ENCODE measurements at places on chromosomes 16 and 17.

DNA sequence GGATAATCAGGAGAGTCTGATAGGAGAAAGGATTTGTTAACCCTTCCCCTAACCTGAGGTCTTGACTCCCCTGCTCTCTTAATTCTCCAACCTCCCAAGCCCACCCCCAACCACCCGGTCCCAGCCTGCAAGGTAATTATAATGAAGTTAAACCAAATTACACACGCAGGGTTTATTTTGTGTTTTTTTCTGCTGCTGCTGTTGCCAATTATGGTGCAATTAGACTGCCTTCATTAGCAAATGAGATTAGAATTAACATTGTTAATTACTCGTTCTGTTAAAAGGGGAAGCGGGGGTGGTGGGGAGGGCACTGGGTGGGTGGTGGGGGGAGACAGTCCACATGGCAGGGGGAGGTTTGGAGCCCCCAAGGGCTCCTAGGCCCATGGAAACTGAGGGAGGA lies 128.9 kb downstream of the CCT6B start:
- DNase-seq, result no peak

- no peak for DNase-seq
These were observed 60.9 kb upstream of the TNRC6A start for GRCh38 chr16:24668481-24669061.

- no peak for DNase-seq
These were observed 5.0 kb downstream of the SKA2 start for GRCh38 chr17:59149841-59150511.

DNA sequence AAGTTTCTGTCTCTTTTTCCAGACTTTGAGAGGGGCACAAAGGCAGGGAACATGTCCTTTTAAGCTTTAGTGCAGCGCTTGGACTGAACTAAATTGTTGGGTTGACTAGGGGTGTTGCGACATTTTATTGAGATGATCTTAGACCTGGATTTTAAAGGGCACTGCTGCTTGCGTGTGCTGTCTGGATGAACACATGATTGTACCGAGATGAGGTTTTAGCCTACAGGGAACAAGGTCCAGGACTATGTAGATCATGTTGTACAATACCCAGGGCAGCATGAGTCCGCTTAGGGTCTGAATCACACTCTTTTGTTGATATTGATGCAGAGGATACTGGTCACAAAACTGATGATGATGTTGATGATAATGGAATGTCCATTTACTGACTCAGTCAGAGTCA lies 5.2 kb upstream of the RGS9 start:
- DNase-seq, result no peak

- DNase-seq, result no peak
These were observed 337.5 kb downstream of the SOX9 start for GRCh38 chr17:72458301-72458700.

- no peak for DNase-seq
These were observed 5.9 kb downstream of the SKA2 start for GRCh38 chr17:59149051-59149450.

DNA sequence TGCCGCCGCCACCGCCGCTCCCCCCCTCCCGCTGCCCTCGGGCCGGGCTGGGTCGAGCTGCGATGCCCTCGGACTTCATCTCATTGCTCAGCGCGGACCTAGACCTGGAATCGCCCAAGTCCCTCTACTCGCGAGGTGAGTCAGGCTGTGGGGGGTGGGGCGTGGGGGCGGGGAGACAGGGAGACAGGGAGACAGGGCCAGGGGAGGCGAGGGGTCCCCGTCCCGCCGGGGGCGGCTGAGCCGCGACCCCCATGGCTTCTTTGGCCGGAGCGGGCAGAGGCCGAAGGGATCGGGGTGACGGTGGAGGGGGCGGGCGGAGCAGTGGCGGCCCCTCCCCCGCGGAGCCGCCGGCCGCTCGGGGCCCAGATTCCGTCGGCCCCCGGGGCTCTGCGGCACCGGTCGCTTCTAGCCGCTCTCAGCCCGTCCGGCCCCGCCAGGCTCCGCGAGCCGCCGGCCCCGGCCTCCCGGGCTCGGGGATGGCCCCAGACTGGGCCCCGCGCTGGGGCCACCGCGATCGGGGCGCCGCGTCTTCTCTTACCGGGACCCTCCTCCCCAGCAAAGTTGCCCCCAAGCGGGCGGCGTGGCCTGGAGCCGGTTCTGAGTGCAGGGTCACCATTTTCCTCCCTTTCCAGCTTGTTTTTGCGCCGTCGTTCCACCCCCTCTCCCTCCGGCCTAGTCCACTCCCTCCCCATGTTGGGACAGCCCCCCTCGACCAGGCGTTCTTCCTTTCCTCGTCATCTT lies 644 bp downstream of the NFAT5 start:
- peak; percentile 51 for DNase-seq

DNA sequence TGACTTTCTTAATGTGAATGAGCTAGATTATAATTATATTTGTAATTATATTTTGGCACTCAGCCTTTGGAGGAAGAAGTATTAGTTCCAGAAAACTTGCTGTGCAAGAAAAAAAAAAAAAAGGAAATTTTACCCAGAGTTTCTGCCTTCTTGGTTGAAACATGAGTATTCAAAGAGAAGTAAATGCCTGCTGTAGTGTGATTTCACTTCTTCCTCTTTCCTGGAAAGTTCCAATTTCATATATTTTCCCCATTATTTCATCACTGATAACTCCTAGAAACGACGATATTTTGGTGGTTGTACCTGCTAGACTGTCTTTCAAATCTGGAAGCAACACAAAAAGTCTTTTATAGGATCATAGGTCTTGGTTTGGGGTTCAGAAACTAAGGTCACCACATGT lies 20.4 kb upstream of the MPHOSPH6 start:
- DNase-seq, result no peak

DNA sequence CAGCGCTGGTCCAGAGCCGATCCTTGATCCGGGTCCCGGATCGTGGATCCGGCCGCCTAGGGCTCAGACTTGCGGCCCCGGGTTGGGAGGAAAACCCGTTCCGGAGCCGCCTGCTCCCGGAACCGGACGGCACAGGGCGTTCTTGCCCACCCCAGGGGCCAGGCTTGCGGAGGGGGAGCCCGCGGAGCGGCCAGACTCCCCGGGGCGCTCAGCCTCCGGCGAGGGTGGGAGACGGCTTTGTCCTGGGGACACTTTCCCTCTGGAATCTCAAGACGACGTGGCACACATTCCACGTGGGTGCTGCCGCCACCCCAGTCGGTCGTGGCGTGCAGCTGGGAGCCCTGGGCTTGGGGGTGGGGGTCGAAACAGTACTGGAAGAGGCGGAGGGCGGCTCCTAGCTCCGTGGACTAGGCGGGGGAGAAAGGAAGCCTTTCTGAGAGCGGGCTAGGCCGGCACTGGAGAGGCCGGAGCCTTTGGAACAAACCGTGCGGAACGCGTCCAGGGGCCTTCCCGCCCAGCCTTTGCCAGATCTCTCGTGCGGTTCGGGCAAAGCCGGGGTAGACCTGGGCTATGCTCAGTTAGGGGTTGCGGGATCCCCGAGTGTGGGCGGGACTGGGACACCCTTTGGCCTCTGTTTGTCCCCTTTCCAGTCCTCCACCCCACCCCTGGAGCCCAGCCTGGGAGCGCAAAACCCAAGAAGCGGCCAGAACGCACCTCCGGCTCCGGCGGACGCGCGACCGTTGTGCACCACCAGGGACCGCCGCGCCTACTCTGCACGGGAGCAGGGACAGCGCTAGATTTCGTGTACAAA lies 26.5 kb downstream of the SREBF1 start:
- DNase-seq, result no peak

DNA sequence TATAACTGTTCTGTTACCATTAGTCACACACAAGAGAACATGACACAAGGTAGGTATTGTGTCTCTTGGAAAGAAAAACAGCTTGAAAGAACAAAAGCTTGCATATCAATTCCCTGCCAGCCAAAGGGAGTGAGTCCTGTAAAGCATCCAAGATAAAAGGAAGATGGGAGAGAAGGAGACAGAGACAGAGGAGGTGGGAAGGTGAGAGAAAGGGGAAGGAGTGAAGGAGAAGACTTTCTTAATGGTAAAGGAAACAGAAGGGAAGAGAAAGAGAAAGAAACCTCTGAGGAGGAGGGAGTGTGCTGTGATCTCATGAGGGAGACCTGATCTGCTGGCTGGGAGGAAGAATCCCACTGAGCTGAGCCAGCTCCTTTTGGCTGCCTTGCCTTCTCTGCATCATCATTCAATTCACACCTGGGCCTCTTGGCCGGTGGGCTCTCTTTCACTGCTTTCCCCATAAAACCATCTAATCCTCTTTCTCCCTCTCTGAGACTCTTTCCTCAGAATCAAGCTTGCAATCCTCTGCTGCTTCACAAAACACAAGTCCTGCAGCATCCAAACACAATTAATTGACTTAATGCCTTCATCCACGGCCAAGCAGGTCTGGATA lies 271.6 kb downstream of the ABCC12 start:
- no peak for DNase-seq

- no peak for DNase-seq
These were observed 34.8 kb downstream of the WDR45B start for GRCh38 chr17:82613283-82614094.

- no peak for DNase-seq
These were observed 107.0 kb downstream of the ZFHX3 start for GRCh38 chr16:72940886-72941285.

DNA sequence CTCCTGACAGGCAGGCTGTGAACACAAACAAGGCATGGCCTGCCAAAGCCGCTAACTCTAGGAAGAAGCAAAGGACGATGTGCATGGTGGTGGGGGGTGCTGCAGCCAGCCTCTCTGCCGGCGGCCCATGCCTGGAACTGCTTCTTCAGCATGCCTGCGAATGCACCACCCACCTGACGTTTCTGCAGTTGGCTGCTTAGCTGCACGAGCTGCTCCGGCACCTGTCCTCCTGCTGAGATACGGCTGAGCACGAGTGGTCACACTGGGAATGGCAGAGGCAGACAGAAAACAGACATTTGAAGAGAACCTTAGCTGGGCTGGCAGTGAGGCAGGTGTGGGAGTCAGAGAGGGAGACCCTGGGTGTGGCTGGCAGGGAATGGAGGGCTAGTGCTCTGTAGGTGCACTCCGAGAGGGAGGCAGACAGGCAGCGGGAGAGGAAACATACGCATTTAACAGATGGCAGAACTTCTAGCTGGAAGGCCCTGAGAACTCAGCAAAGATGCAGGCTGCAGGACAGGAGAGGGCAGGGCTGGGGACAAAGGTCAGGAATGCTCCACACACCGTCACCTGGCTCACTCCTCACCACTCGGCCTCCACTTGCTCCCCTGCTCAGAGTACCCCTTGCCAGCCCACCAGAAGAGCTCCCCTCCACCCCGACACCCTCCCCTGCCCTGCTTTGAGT lies 5.2 kb downstream of the FLCN start:
- DNase-seq, result no peak

DNA sequence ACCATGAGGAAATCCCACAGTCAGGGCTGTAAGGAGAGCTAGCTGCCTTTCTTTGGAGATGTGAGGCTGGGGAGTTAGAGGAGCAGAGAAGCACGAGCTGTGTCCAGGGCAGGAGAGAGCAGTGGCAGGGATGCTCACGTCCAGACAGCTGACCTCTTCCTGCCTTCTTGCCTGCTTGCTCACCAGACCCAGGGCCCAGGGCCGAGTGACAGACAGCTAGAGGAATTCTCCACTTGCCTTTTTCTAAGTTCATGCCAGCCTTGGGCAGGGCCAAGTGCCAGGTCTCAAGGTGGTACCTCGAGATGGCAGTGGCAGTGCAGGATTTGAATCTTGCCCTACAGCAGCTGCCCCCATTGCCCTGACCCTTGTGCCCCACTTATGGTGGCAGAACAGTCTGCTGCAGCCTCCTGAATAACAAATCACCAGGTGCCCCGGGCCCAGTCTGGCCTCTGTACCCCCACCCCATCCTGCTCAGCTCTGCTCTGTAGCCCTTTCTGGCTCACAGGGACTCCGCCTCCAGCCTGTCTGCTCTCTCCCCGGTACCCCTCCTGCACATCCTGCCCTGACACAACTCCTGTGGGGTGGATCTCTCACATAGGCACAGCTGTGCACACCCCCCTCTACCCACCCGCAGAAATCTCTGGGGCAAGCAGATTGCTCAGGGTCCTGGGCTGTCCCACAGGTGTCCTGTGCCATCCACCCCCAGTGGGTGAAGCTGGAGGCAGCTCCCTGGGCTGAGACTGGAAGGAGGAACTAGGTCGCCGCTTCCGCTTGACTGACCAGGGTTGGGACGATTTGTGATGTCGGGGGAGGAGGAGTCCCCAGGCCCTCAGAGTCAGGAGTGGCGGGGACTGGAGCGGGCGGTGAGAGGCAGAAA lies 25.9 kb downstream of the GRIN2C start:
- no peak for DNase-seq

- no peak for DNase-seq
These were observed 3.6 kb upstream of the HIC1 start for GRCh38 chr17:2051061-2051932.

- DNase-seq, result no peak
These were observed 51.3 kb downstream of the MEAK7 start for GRCh38 chr16:84453061-84453752.

DNA sequence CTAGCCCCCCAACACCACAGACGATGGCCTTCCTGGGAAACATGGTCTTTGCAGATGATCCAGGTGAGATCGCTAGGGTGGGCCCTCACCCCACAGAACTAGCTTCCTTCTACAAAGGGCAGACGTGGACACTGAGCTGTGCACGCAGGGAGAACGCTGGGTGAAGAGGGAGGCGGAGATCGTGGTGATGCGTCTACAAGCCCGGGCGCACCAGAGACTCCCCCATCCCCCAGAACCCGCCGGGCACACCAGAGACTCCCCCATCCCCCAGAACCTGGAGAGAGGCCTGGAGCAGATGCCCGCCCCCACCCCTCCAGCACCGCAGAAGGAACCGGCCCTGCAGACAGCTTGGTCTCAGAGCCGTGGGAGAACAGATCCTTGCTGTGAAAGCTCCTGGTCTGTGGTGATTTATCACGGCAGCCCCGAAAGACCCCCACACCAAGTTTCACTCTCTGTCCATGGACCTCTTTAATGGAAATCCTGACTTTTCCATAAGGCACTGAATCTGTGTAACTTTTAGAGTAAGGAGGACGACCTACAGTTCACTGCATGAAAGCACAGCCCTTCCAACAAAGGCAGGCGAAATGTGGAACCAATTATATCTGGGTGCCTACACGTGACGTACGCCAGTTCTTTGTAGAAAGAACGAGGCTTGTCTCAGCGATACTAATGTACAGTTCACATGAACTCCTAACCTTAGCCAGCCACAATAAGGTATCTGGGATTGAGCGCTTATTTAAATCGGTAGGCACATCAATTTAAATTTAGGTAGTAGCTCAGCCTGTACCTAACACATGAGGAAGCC lies 88.5 kb downstream of the ANKRD11 start:
- DNase-seq, result no peak

DNA sequence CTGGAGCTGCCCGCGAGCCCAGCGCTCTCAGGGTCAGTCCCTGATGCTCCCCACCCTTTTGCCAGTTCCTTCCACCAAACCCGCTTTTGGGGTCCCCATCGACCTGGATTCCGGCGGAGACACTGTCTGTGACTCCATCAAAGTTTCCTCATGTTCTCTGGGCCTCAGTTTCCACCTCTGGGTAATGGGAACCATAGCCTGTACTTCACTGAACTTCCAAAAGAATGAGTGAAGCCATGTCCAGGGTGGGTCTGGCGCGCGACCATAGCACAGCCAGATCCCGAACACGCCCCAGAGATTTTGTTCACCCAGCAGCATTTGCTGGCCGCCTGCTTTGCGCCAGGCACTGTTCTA lies 327 bp downstream of the SDR42E2 start:
- no peak for DNase-seq
